ENCODE measurements at places on chromosomes 1 and 21.

- no peak for DNase-seq
These were observed 2.0 kb downstream of the GLUL start for GRCh38 chr1:182389619-182390047.

DNA sequence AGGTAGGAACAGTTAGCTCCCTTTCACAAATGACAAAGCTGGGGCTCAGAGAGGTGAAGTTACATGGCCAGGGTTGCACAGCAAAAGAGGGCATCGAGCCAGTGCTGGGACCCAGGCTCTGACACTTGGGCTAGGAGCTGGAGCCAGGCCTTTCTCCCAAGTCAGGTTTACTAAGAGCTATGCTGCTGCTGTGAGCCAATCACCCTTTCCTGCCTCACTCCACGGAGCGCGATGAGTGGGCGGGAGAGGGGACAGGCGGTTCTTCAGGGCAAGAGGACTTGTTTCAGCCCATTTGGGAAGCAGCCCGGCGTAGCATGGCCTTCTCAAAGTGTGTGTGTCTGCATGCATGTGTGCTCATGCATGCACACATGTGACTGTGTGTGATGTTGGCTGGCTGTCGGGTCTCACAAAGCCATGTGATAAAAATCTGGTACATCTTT lies 10.6 kb downstream of the ID3 start:
- no peak for DNase-seq

DNA sequence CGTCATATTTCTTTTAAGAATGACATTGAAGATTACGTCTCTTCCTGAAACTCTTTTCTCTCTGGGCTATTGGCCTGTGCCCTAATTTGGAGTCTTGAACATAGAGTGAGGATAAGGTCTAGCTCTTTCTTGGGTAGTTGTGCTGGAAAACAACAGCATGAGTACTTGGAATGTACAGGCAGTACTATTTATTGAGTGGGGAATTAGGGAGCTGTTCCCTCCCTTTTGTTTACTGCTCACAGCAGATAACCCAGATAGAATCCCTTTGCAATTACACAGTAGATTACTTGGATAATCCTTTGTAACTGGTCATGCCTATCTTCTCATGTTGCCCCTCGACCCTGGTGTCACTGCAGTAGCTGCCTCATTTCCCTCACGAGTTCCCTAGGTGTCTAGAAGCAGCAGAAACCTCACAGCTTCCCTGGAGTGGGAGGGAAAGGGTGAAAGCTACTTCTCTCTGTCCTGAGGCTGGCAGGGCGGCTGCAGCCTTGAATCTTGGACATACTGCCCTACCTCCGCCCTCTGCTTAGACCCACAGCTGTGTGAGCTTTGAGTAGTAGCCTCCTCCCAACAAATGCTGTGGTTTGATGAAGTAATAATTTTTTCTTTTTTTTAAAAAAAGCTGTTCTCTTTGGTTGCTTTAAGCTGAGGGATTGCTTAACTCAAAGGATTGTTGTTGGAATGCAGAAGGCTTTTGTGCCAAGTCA lies 70.6 kb downstream of the FGGY start:
- no peak for DNase-seq

GRCh38 chr21:26946744-26947446 lies 20.0 kb downstream of the ADAMTS5 start:
- no peak for DNase-seq

- DNase-seq, result no peak
These were observed 68.6 kb downstream of the NTMT2 start for GRCh38 chr1:170214117-170215032.

DNA sequence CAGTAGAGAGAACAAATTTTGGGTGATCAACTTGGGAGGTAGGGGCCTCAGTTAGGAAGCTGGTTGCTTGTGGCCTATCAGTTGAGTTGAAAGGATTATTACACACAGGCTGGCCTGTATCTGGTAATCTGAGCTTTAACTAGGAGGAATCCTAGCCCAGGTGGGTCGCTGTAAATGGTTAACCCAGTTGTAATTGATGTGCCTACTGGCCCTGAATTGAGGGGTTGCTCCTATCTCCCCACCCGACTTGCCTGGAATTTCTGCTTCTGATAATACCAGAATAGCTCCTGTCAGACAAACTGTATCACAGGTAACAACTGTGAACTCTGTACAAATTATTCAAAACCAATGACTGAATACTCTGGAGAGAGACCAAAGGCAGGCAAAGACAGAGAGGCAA lies 210.4 kb upstream of the RUNX1 start:
- no peak for DNase-seq

DNA sequence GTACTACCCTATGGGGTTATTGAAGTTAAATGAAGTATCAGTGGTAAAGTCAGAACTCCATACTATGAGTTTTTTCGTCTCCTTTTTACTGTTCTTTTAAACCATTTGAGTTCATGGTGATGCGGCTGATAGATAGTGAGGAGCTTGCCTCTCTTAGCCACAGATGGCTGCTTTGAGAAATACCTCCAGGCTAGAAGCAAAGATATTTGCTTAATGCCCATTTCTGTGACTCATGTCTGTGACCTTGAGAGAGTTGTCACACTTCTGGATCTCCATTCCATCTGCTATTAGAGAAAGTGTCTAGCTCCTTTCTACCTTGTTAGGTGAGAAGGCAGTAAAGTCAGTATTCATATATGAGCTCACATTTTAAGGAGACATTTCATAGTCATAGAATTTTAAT lies 89.5 kb upstream of the PLXNA2 start:
- no peak for DNase-seq

GRCh38 chr1:220213382-220213983 lies 58.8 kb downstream of the RAB3GAP2 start:
- DNase-seq, result no peak

GRCh38 chr1:151774256-151774922 lies 11.1 kb upstream of the MRPL9 start:
- no peak for DNase-seq

GRCh38 chr1:8133657-8134430 lies 107.7 kb upstream of the ERRFI1 start:
- no peak for DNase-seq

GRCh38 chr1:101846820-101847219 lies 149.9 kb downstream of the OLFM3 start:
- no peak for DNase-seq

- DNase-seq, result no peak
These were observed at the start of gene TNNT2 for GRCh38 chr1:201377611-201378092. Gene TNNT2, minus strand, starts transcription at chr1:201377680. Its CDS starts 4,426 bp downstream, at chr1:201373254.

DNA sequence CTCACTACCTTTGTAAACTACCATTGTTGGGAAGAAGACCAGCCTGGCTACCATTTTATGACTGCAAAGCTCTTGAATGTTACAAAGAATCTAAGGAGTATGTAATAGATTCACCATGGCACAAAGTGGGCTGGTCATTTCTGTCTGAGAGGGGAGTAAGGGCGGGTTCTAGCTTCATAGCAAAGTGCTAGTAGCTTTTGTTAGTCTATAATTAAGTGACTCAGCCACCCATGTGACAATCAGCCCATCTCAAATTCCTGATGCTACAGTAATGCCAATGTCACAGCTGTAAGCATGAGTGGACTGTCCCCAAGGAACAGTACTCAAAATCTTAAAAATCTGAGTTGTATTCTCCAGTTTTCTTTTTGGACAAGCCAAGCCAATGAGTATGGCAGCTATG lies 15.4 kb upstream of the OTUD3 start:
- no peak for DNase-seq

GRCh38 chr1:87089823-87090222 lies 175.4 kb downstream of the HS2ST1 start:
- no peak for DNase-seq

DNA sequence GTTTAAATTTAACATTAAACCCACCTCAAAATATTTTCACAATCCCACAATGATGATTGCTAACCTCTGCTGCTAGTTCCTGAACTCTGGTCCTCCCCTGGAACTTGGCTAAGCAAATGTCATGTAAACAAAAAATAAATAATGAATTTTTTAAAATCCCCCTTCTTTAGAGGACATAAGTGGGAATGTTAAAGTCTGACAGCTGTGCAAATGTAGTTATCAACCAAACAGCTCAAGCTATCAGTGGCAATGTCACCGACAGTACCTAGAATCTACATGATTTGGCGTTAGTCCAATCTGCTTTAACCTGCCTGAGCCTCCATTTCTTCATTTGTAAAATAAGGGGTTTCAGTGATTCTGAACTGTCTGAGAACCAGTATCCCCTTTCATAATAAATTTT lies 67.7 kb downstream of the GDAP2 start:
- DNase-seq, result no peak
